ENCODE measurements at places on chromosomes 16 and 17.
A peak's percentile ranks its signal among the peaks of the same experiment; 100 is the strongest.

DNA sequence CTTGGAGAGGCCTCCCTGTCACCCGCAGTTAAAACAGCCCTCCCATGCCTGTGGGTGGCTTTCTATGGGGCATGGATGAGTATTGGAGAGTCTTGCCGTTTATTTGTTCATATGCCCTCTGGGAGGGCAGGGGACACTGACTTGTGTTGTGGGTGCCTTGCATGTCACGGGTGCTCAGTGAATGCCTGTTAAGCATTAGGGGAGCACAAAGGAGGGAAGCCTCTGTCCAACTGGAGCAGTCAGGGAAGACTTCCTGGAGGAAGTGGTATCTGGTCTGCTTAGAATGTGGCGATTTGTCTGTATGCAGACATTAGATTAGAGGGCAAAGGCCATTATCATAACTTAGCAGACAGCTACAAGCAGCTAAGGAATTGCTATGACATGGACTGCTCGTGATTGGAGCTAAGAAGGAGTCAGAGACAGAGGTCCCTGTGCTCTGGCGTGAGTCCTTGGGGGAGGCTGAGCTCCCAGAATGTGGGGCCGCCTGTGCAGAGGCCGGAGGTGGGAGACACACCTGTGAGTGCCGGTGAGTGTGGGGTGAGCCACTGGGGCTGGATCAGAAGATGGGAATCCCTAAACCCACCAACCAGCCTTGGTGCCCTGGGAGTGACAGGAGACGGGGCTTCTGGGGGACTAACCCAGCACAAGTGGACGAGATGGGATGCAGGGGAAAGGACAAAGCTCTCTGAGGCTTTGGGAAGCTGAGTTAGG lies 286.1 kb downstream of the SEC14L1 start:
- DNase-seq: no peak
- peaks cover 37% of the 10 kb centered on the region for H3K4me1 ChIP-seq
- H3K27me3 ChIP-seq: no peaks in the 10 kb centered on the region
- no peak overlapping the region for H3K27ac ChIP-seq
- H3K36me3 ChIP-seq: no peaks in the 10 kb centered on the region
- H3K4me3 ChIP-seq: no peak overlapping the region

GRCh38 chr16:48852951-48853350 lies 243.0 kb upstream of the N4BP1 start:
- DNase-seq: no peak
- H3K36me3 ChIP-seq: no peaks in the 10 kb centered on the region
- no peaks in the 10 kb centered on the region for H3K4me1 ChIP-seq
- no peak overlapping the region for H3K4me3 ChIP-seq
- H3K27ac ChIP-seq: no peak overlapping the region

GRCh38 chr17:34598161-34598776 lies 18.9 kb downstream of the TMEM132E start:
- H3K27me3 ChIP-seq: no peaks in the 10 kb centered on the region
- no peak overlapping the region for H3K27ac ChIP-seq
- no peaks in the 10 kb centered on the region for H3K4me1 ChIP-seq
- H3K4me3 ChIP-seq: no peak overlapping the region

DNA sequence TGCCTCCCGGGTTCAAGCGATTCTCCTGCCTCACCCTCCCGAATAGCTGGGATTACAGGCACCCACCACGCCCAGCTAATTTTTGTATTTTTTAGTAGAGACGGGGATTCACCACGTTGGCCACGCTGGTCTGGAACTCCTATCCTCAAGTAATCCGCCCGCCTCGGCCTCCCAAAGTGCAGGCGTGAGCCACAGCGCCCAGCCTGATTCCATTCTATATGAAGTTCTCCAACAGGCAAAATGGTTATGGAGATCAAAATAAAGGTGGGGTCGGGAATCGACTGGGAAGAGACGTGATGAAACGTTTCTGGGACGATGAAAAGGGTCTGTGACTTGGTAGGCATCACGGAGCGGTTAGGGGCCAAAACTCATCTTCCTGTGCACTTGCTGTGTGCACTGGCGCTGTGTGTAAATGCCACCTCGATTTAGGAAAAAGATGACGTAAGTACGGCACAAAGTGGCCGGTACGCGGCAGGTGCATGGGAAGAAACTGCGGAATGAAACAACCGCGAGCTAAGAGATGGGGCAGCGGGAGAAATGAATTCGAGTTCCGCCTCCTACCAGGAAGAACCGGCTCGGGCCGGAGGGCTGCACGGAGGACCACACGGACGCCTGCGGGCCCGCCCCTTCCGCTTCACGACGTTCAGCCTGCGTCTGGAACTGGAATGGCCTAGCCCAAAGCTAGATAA lies 1.6 kb downstream of the TP53 start:
- no peaks in the 10 kb centered on the region for H3K27me3 ChIP-seq
- H3K36me3 ChIP-seq: no peaks in the 10 kb centered on the region
- peak overlapping the region; percentile 91 for H3K4me3 ChIP-seq
- H3K27ac ChIP-seq: peak overlapping the region; percentile 98
- DNase-seq: peak; percentile 94

- no peaks in the 10 kb centered on the region for H3K4me1 ChIP-seq
- H3K4me3 ChIP-seq: no peak overlapping the region
- no peak for DNase-seq
- H3K36me3 ChIP-seq: no peaks in the 10 kb centered on the region
- no peak overlapping the region for H3K27ac ChIP-seq
- H3K27me3 ChIP-seq: no peaks in the 10 kb centered on the region
These were observed 36.6 kb downstream of the PHLPP2 start for GRCh38 chr16:71687861-71688260.
